ENCODE measurements at places on chromosomes 7 and 10.

- no peak for DNase-seq
Observed at GRCh38 chr7:52352013-52352981, 683.1 kb upstream of the POM121L12 start.

DNA sequence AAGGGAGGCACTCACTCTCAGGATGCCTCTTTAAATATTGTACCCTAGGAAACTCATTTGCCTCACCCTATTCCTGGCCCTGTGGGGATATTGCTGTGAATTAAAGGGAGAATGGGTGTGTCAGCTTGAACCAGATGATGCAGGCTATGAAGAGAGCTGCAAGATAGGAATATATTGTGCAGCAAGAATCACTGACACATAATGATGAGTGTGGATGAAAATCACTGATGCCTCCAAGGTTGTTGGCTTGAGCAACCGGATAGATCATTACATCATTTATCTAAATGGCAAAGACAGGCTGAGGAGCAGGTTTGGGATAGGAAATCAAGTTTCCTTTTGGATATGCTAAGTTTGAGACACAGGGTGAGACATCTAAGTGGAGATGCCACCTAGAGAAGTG is 6.2 kb downstream of the SLC26A4 start:
- no peak for DNase-seq

- DNase-seq: no peak
Observed at GRCh38 chr7:75630549-75630948, 108.2 kb downstream of the HIP1 start.

GRCh38 chr10:84007482-84007881 is 131.8 kb upstream of the GHITM start:
- DNase-seq: no peak

GRCh38 chr10:132335189-132336063 is 3.4 kb downstream of the LRRC27 start:
- DNase-seq: no peak

GRCh38 chr10:49162761-49163310 is 25.4 kb downstream of the TMEM273 start:
- DNase-seq: no peak

GRCh38 chr10:24866604-24867583 is 85.5 kb downstream of the PRTFDC1 start:
- no peak for DNase-seq

- DNase-seq: no peak
Observed at GRCh38 chr10:945778-946177, 14.3 kb upstream of the LARP4B start.

- no peak for DNase-seq
Observed at GRCh38 chr10:131076356-131076755, 235.2 kb downstream of the TCERG1L start.

- no peak for DNase-seq
Observed at GRCh38 chr10:107831772-107832171, 667.3 kb upstream of the SORCS1 start.

- DNase-seq: no peak
Observed at GRCh38 chr7:132205509-132205908, 370.8 kb downstream of the PLXNA4 start.

DNA sequence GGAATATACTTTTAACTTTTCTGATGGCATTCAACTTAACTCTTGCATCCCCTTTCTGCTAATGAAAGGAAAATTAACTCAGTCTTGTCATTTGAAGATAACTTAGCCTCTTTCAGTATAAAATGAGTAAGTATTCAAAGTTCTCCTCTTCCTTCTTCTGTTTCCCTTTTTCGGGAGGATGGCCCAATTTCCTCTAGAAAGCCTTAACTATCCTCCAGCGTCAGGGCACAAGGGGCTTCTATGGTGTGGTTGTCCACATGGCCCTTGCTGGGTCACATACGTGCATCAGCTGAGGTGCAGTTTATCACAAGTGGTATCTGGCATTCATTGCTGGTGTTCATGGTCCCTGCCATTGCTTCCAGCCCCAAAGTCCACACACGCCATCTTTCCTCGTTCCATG is 17.8 kb upstream of the GSAP start:
- DNase-seq: no peak

- no peak for DNase-seq
Observed at GRCh38 chr10:55500931-55501559, 700.0 kb upstream of the PCDH15 start.

- DNase-seq: no peak
Observed at GRCh38 chr10:88361494-88361893, 221.6 kb downstream of the RNLS start.

DNA sequence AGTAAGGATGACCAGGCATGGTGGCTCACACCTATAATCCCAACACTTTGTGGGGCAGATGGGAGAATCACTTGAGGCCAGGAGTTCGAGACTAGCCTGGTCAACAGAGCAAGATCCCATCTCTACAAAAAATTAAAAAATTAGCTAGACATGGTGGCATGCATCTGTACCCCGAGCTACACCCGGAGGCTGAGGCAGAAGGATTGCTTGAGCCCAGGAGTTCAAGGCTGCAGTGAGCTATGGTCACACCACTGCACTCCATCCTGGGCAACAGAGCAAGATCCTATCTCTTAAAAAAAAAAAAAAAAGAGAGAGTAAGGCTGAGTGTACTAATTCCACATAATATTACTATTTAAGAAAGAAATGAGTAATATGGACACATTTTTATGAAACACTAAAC is 3.8 kb downstream of the P4HA1 start:
- no peak for DNase-seq

- DNase-seq: peak; percentile 71
Observed at GRCh38 chr7:77537136-77537777, at the start of gene PTPN12. Gene PTPN12 (plus strand): TSS chr7:77537295. CDS start chr7:77537547, 252 bp downstream.

GRCh38 chr7:65809259-65809981 is 63.5 kb upstream of the VKORC1L1 start:
- no peak for DNase-seq

DNA sequence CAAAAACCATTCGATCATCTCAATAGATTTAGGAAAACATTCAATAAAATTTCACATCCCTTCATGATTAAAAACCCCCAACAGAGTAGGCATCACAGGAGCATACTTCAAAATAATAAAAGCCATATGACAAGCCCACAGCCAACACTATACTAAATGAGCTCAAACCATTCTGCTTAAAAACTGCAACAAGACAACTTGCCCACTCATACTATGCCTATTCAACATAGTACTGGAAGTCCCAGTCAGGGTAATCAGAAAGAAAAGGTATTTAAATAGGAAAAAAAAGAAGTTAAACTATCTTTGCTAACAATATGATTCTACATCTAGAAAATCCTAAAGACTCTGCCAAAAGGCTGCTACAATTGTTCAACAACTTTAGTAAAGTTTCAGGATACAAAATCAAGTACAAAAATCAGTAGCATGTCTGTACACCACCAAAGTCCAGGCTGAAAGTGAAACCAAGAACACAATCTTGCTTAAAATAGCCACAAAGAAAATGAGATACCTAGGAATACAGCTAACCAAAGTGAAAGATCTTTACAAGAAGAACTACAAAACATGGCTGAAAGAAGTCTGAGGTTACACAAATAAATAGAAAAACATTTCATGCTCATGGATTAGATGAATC is 882.6 kb downstream of the GRM8 start:
- no peak for DNase-seq

DNA sequence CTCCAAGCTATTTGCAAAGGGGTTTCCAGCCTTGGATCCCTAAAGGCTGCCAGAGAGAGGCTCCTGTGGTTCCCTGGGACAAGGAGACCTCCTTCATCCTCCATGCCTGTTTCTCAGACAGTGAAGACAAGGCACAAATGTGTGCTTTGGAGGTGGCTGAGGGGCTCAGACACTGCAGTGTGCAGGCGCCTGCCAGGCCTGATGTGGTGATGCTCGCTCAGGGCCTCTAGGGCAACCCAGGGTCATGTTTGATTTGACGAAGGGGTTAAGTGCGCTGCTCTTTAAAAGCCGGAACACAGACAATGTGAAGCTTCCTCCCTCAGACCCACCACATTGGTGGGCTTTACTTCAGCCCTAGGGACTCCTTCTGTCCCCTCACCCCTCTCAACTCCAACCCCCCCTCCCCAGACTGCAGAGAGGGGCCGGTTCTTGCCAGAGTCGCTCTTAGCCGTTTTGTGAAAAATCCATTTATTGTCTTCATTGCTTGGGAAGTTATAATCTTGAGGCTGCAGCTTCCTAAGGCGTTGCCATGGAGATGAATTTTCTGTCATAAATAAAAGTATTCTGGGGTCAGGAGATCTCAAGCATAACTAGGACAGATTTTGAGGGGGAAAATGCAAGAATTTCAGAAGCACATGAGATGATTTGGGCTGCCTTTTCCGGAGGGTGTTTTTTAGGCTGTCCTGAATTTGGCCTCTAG is 35.8 kb downstream of the PDGFA start:
- DNase-seq: no peak

GRCh38 chr10:124366825-124367224 is 51.9 kb downstream of the OAT start:
- DNase-seq: no peak

DNA sequence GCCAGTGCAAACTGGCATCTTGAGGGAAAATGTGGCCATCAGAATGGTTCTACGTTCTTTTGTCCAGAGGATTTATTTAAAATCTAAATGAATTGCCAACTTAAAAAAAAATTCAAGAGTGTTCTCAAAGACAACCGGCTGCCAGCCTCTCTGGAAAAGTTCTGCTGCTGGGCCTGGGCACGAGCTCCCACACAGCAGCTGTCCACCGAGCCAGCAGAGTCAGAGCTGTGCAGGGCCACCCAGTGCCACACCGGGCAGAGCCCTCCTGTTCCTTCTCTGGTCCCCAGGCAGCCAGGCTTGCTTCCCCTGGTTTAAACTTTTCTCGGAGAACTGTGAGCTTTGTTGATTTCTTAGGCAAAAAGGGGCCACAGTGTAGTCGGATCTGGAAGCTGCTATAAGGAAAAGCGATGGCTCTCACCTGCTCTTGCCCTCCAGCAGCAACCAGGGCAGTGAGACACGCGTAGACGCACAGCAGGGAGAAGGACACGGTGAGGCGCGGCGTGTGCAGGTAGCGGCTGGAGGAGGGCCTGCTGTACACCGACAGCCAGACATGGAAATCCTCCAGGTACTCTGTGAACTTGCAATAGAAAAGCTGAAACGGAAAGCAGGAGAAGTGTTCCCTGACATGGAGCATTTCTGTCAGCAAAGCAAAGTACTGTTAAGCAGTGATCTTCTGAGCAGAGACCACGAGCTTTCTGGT is 111.6 kb downstream of the PKD1L1 start:
- no peak for DNase-seq

DNA sequence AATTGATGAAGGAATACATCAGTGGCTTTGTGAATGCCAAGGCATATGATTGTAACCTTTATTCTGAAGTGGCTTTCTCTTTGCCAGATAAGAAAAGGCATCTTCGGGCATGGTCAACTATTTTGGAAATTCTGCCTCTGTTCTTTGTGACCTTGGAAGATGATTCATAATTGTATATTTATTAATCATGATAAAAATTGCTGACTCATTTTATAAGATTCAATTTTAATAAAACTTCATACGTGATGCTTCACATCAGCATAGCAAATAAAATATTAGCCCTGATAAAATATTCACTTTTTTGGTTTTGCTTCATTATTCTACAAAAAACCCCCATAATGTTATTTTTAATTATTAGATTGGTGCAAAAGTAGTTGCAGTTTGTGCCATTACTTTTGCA is 200.5 kb downstream of the MACC1 start:
- no peak for DNase-seq

DNA sequence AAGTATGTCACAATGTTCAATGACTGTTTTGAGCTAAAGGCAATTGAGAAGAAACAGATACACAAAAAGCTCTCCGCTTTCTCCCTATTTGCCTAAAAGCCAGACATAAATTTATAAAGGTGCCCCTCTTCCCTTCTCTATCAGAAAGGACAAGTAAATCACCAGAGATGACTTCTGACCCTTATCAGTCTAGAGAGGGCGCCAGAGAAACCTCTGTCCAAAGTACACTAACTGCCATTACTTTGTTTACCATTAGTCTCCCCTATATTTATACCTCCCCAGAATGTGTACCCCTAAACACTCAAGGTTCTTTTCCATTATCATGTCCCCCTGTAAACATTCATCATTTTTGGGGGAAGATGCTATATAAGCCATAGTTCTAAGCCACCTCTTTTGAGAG is 49.3 kb downstream of the TPK1 start:
- no peak for DNase-seq

GRCh38 chr7:47298636-47299035 is 283.3 kb downstream of the TNS3 start:
- no peak for DNase-seq

GRCh38 chr7:1886361-1887064 is 216.4 kb downstream of the ELFN1 start:
- DNase-seq: no peak

DNA sequence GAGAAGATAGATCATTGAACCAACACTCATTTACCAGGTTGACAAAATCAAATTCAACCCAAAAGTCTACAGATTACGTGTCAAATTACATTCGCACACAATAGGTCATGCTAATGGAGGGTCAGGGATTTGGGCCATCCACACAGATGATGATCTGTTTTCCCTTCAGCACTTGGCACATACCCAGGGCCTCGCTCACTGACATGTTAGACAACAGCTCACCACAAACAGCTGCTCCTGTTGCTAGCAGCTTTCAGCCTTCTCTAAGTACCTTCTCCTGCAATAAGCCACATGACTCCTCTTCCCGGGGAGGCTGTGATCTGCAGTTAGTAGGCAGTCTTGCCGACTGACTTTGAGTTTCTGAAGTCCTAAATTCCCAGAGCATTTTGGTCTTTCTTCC is 18.4 kb downstream of the NKX2-3 start:
- no peak for DNase-seq

- no peak for DNase-seq
Observed at GRCh38 chr7:110646804-110647203, 444.1 kb upstream of the LRRN3 start.

GRCh38 chr10:974785-975074 is 13.5 kb upstream of the GTPBP4 start:
- DNase-seq: no peak

- DNase-seq: no peak
Observed at GRCh38 chr10:35684586-35684985, 42.5 kb upstream of the FZD8 start.

- no peak for DNase-seq
Observed at GRCh38 chr7:90111-91063, 102.0 kb upstream of the FAM20C start.

DNA sequence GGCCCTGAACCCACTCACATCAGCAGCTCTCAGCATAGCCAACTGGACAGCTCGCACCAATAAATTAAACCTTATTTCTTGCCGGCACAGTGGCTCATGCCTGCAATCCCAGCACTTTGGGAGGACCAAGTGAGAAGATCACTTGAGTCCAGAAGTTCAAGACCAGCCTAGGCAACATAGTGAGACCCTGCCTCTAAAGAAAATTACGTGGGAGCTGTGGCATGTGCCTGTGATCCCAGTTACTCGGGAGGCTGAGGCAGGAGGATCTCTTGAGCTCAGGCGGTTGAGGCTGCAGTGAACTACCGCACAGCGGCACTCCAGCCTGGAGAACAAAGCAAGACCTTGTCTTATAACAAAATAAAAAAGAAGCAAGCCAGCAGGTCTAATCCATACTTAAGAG is 75.7 kb downstream of the SEPTIN14 start:
- DNase-seq: no peak

DNA sequence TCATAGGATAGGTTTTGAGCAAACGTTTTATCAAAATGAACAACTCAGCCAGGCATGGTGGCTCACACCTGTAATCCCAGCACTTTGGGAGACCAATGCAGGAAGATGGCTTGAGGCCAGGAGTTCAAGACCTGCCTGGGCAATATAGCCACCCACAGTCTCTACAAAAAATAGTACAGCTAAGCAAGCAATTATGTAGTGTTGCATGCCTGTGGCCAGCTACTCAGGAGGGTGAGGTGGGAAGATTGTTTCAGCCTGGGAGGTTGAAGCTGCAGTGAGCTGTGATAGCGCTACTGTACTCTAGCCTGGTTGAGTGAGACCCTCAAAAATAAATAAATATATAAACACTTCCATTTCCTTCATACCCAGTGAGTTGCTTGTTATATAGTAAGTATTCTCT is 67.1 kb downstream of the LSMEM1 start:
- no peak for DNase-seq
